ENCODE measurements at places on chromosomes 3 and 15.
A peak's percentile ranks its signal among the peaks of the same experiment; 100 is the strongest.

GRCh38 chr3:69288161-69288895 lies 97.6 kb downstream of the FRMD4B start:
- DNase-seq, result peak; percentile 16

GRCh38 chr3:141289228-141289772 lies 57.7 kb downstream of the PXYLP1 start:
- DNase-seq, result no peak

- no peak for DNase-seq
These were observed 207.8 kb downstream of the NTRK3 start for GRCh38 chr15:88048755-88049154.

DNA sequence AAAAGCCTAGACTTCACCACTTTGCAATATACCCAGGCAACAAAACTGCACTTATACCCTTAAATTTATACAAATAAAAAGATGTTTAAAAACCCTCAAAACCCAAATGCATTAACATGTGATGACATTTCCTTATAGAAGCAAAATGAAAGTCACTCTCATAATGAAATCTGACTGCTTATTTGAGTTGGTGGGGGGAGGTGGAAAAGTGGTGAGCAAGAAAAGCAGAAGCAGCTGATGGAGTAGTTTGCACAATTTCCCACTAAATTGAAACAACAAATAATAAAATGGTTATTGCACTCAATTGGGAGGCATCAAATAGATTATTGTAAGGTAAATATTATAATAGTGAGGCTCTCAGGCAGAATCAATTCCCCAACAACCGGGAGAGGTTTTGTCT lies 54.0 kb upstream of the GADL1 start:
- DNase-seq, result no peak

GRCh38 chr3:43709022-43709421 lies 18.3 kb downstream of the ABHD5 start:
- no peak for DNase-seq

- no peak for DNase-seq
These were observed 141.3 kb downstream of the P2RY1 start for GRCh38 chr3:152976239-152976638.

GRCh38 chr3:32018757-32019564 lies 37.4 kb downstream of the ZNF860 start:
- peak; percentile 26 for DNase-seq

DNA sequence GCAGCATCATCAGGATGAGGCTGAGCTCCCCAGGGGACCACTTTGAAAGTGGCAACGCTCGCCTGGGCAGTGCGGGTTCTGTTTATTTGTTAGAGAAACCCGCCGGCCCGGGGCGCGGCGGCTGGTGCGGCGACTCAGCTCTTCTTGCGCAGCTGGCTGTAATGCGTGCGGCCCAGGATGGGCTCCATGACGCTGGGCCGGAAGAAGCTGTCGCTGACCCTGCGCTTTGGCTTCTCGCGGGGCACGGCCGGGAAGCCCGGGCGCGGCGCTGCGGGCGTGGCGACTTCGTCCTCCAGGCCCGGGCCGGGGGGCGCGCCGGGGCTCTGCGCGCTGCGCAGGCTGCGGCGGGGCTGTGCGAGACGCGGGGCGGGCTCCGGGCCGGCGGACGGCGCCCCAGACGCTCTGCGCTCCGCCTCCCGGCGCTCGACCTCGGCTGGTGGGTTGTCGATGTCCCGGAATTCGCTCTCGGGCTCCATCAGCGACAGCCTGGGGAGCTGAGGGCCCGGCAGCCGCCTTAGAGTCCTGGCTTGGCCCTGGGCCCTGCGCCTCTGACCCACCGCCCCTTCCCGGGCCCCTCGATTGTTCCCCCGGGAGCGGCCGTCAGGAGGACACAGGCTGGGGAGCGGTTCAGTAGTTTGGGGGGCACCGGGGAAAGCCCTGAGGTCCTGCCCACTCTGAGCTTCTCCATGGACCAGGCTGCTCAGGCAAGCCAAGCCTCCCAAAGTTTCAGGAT lies 10.3 kb upstream of the KIF7 start:
- DNase-seq, result no peak

DNA sequence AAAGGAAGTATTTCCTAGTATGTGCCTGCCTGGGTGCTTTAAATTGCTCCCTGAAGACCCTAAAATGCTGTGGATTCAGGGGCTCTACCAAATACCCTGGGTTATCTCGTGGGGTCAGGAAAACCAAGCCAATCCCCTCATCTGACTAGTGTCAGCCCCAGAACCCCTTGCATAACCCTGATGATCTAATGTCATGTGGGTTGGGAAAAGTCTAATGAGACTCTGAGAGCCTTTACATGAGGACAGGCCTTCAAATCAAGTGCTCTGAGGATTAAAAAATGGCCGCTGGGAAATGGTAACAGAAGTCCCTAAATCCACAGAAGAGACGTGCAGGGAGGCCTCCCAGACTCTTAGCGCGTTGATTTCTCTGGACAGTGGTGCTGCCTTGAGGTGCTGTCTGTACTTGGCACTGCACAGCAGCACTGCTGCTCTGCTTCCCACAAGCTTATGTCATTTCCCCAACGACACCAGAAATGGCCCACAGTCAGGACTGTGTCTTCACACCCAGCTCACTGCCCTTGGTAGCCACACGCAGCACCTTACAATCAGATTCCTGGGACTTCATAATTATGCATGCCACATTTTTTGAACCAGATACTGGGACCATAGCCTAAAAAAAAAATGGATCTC lies 16.6 kb downstream of the EIF4E3 start:
- DNase-seq, result no peak

DNA sequence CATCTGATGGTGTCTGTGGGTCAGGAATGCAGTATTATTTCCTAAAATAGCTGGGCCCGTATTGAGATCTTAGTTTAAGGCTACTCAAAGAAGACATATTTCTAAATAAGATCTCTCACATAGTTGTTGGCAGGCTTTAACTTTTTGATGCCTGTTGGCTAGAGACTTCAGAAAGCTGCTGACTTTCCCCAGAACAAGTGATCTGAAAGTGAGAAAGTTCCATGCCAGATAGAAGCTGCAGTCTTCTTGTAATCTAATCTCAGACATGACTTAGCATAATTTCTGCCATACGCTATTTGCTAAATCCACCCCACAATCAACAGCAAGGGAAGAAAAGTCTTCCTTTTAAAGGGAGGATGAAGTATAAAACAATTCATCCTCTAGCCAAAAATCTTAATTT lies 867.1 kb downstream of the IGSF11 start:
- no peak for DNase-seq

- no peak for DNase-seq
These were observed 213.1 kb downstream of the TBC1D2B start for GRCh38 chr15:77864211-77865105.

- no peak for DNase-seq
These were observed 1.2 kb downstream of the ROBO2 start for GRCh38 chr3:77040926-77041722.

DNA sequence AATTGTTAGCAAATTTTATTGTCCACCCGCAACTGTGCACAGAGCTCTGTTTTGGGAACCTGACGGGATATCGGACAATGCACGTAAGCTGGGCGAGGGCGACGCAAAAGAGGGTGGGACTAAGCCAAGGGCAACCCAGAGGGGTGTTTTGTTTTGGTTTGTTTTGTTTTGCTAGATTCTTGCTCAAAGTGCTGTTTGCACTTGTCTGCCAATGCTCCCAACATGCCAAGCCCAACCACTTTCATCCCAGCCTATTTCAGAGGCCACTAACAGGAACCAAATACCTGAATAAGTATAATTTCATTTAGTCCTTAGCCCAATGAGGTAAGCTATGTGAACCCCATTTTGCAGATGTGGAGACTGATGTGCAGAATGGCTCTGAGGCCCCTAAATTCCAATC lies 9.7 kb upstream of the CMTM7 start:
- no peak for DNase-seq

DNA sequence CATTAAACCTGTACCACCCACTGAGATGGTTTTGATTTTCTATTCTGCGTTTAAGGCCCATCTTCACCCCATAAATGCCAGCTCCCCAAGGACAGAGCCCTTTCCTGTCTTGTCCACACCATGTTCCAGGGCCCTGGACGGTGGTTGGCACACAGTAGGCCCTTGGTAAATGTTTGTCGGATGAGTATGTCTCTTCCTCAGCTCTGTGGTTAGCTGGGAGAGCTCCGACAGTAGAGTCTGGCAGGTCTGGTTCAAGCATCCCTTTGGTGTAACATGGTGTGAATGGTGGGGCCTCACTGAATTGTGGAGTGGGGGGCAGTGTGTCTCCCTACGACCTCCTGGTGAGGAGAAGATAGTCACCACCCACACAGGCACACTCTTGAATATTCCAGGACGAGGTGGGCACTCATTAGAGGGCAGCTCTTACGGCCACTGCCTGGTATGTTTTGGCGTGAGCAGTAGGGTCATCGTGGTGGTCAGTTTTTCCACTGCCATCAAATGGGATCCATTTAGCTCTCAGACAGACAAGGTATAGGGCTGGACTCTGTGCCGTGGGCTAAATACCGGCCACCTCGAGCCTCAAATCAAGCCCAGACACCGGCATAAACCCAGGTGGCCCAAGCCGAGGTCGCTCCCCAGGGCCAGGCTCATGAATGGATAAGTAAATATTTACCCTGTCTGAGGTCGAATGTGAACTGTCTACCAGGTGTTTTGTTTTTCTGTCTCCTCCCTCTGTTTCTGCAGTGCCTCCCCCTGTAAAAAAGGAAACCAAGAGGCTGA lies 61.3 kb downstream of the SMAD3 start:
- DNase-seq, result no peak

DNA sequence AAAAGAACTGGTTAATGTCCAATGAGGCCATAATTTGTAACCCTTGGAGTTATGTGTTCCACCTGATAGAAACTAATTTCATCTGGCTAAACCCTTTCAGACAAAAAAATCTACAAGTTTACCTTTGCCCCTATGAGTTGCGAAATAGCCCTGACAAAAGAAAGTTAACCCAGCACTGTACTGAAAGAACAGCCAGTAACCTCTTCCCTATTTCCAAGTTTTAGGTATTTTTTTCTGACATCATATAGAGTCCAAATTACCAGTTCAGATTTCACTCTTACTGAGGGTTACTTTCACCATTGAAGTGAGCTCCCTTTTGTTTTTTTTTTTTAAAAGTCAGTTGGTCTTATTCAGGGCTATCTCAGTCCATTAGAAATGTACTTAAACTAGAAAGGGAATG lies 42.8 kb upstream of the PTPRG start:
- DNase-seq, result no peak

DNA sequence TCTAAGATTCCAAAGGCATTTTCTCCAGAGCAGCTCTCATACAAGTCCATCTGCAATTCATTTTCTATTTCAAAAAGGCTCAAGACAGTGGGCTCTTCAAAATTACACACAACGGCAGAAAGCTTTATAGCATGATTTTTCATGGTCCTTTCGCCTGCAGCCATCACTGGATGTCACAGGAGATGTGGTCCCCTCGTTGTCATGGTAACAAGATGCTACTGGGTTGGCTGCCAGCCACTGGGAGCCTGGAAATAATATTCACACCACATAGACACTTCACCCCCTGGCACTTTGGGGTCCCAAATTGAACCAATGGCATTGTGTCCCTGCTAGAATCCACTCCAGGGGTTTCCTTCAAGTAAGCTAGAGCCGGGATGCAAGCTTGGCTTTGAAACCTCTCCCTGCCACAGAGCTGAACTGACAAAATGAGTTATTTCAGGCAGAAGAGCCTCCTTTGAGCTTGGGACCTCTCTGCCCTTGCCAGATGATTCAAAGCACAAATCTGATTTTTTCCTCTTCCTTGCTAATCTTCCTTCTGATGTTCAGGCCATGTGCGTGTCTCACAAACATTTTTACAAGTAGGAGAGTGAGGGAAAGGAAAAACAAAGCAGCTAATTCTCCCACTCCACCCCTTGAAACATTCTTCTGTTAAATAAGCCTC lies 512.6 kb upstream of the ADAMTS9 start:
- DNase-seq, result no peak

- DNase-seq, result peak; percentile 35
These were observed 50.4 kb downstream of the GLB1 start for GRCh38 chr3:33046521-33046920.

DNA sequence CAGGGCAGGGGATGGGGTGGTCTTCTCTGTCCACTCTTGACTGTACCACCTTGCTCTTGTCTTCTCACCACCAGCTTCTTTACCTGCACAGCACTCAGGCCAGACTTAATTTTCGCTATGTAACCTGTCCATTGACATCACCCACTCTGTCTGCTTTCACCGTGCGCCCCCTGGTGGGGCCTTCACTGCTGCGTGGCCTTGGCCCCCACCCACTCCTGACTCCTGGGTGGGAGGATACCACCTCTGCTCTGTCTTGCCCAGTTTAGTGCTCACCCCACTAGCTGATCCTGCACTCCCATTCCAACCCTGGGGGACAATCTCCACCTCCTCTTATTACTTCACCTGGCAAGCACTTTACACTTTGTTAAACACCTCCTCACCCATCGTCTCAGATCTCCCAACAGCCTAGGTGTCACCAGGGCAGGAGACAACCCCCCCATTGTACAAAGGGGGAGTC lies 17.7 kb downstream of the PTH1R start:
- peak; percentile 76 for DNase-seq

DNA sequence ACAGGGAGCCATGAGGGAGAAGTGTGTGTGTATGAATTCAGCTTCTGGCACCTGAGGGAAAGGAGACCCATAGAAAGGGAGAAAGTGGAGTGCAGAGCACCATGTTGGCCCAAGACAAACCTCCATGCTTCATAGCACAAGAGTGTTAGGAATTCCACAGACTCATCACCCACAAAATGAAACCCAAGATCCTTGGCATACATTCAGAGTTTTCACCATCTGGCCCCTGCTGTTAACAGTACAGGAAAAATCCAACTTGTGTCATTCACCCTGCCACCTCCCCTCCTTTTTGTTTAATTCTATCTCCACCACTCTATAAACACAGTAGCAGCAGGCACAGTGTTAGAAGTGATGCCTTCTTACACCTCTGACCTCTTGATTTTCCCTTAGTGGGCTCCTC lies 60.0 kb upstream of the MNS1 start:
- DNase-seq, result no peak

DNA sequence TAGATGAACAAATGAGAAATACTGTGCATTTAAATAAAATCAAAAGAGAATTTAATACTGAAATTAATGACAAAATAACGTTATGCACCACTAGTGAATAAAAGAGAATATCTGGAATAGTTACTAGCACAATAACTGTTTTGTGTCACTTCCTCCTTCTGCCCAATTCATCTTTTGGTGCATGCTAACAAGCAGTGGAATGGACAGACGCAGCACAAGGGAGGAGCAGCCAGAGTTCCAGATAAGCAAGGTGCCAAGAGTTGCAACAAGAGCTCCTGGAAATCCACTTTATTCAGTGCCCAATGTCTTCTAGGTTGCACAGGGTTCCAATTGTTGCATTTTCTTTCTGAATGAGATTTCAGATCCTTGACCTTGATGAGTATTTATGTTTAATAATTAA lies 66.5 kb upstream of the PLXND1 start:
- no peak for DNase-seq
